CD4-positive, alpha-beta T cell treated with Interleukin-15 for 4 hours (primary cell): ENCODE measurements at places on chromosomes 3 and 15.

DNA sequence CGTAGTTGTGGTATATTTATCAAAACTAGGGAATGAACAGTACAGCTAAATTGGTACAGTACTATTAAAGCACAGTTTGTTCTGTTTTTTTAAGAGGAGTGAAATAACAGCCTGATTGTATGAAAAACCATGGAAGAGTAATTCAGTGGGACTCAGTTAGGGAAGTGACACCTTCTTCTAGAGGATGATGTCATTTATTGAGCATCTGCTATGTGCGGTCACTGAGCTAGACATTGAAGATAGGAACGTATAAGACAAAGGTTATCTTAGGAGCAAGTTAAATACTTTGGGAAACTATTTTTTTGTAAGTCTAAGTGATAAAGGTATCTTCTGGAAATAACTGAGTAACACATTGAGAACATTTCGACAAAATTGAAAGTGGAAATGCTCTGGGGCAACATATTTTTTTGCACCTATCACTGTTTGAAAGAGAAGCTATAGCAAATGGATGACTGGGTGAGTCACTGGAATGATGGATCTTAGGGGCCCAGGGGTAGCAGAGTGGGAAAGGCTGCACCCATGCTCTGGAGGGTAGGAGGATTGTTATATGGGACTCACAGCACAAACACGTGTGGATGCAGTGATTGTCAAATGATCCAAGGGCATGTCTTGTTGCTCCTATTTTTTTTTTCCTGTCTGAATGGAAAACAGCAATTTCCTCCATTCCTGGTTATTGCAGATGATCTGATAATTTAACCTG, 43.0 kb downstream of the OXNAD1 start:
- no peak for DNase-seq

- DNase-seq = no peak
Observed at GRCh38 chr15:28459279-28459678, 73.5 kb downstream of the GOLGA8G start.

GRCh38 chr3:124078953-124079911, 87.3 kb upstream of the ROPN1 start:
- DNase-seq = peak; percentile 23

DNA sequence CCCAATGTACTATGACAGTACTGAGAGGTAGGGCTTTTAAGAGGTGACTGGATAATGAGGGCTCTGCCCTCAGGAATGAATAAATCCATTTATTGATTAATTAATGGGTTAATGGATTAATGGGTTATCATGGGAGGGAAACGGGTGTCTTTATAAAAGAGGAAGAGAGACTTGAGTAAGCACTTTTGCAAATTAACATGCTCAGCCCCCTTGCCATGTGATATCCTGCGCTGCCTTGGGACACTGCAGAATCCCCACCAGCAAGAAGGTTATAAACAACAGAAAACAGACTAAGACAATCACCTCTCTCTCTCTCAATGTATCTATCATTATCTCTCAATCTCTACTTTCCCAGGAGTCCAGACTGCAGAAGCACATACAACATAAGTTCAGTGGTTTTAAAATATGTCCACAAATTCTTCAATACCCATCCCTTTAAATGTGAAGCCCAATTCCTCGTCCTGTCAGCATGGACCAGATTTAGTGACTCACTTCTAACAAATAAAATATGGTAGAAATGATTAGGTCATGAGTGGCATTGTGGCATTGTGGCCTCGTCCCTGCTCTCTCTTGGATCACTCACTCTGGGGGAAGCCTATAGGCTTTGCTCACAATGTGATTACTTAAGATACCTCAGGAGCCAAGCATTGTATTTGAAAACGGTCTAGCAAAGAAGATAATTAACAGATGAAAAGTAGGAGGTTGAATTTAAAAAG, 40.0 kb upstream of the IL12A start:
- no peak for DNase-seq

GRCh38 chr3:72614394-72615074, 233.7 kb downstream of the SHQ1 start:
- no peak for DNase-seq

- no peak for DNase-seq
Observed at GRCh38 chr3:148379763-148380382, 317.8 kb upstream of the AGTR1 start.

GRCh38 chr3:160130950-160131349, 94.3 kb upstream of the C3orf80 start:
- no peak for DNase-seq
